ENCODE measurements at places on chromosomes 12 and 14. TPM values are rescaled to one million over a fixed set of nuclear protein-coding genes. Genes with fewer than 3 reads are reported as not detected.

Gene FITM1
- not detected for polyA plus RNA-seq

Gene CDKL1
- polyA plus RNA-seq: 2.0 TPM

Gene MMP19
- 1.0 TPM for polyA plus RNA-seq

Gene FNTB
- 12.3 TPM for polyA plus RNA-seq

Gene ALX1
- not detected for polyA plus RNA-seq

Measured in CD14-positive monocyte (primary cell).